ENCODE measurements at places on chromosomes 7 and 10.

GRCh38 chr10:92714872-92715271, 25.1 kb downstream of the HHEX start:
- DNase-seq: no peak

- DNase-seq: no peak
Observed at GRCh38 chr7:28939367-28939766, 18.8 kb downstream of the TRIL start.

- DNase-seq: no peak
Observed at GRCh38 chr10:44934416-44935200, 23.5 kb downstream of the TMEM72 start.

GRCh38 chr10:80612261-80612660, 74.6 kb downstream of the SH2D4B start:
- DNase-seq: no peak

- no peak for DNase-seq
Observed at GRCh38 chr10:19332304-19332703, 283.7 kb downstream of the MALRD1 start.

DNA sequence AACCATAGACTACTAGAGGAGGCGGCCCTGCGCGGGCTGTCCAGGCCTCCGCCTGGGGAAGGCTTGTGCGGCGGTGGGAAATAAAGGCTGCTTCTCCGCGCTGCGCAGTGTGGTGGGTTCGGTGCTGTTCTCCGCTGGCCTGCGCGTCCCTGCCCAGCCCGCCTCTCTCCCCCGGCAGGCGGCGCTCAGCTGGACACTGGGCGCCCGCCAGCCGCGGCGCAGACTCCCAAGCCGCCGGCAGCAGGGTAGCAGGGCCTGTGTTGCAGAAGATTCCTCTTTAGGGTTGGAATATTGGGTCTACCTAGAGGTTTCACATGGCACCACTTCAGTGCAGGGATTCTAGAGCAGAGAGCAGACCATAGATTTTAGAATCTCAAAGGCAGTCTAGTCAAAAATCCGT, 66.1 kb upstream of the ZPBP start:
- DNase-seq: no peak

- DNase-seq: no peak
Observed at GRCh38 chr10:123808906-123809305, 82.7 kb downstream of the CPXM2 start.
